Stimulated activated CD8-positive, alpha-beta memory T cell treated with anti-CD3 and anti-CD28 coated beads, Interleukin-4, amount 100 ng/mL, for 4 hours (primary cell): ENCODE measurements at places on chromosomes 5 and 9.

GRCh38 chr9:136975644-136976043 is 1.7 kb upstream of the PTGDS start:
- DNase-seq: no peak

- no peak for DNase-seq
Observed at GRCh38 chr5:137995749-137996128, 37.1 kb downstream of the FAM13B start.

DNA sequence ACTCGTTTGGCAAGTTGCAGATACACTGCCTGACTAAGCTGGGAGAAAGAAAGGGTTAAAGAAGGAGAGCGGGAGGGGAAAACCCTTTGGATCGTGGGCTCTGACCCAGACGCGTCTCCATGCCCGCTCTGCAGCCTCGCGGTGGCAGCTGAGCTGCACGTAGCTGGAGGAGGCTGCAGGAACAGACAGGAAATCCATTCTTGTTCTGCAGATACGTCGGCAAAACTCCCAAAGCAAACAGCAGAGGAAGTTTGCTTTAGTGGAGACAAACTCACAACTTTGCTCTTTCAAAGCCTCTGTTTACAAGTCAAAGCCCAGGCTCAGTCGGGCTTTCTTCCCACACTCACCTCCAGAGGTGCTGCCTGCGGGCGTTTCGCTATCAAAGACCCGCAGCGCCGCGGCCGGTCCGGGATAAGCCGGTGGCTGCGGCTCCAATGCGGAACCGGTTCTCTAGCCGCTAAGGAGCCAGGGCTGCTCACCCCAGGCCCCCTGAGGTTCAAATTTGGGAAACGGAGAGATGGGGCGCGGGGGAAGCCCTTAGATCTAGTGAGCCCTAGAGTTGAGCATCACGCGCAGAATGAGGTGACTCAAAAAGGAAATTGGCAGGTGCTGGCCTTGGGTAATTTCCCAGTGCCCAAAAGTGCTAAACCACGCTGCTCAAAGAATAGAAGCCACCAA is 60.7 kb downstream of the MAT2B start:
- no peak for DNase-seq

GRCh38 chr5:142716963-142717362 is 31.1 kb upstream of the FGF1 start:
- DNase-seq: peak; percentile 12

GRCh38 chr5:36880761-36881160 is 4.2 kb downstream of the NIPBL start:
- DNase-seq: no peak

- no peak for DNase-seq
Observed at GRCh38 chr5:22079566-22079965, 773.6 kb downstream of the CDH12 start.

GRCh38 chr9:128097543-128098296 is 29.7 kb downstream of the SLC25A25 start:
- DNase-seq: no peak

GRCh38 chr5:149007174-149007573 is 55.7 kb downstream of the SH3TC2 start:
- no peak for DNase-seq

DNA sequence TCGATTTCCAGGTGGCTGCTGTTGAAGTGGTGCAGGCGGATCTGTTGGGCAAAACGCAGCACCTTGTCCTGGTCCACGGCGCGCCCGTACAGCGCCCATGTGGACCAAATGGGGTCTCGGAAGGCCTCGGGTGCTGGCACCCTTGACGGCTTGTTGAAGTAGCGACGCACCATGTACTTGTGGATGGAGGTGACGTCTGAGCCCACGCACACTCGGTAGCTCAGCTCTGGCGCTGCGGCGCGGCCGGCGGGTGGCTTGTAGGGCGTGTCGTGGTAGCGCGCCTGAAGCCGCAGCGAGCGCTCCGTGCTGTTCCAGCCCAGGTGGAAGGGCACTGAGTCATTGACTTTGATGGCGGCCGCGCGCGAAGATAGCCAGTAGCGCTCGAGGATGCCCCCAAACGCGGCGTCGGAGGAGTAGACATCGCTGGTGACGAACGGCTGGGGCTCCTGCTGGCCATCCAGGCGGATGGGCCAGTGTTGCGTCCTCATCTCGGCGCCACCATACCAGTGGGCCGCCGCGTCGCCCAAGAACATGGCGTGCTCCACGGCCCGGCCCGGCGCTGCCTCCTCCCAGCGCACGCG is 4.7 kb downstream of the MYORG start:
- DNase-seq: no peak

DNA sequence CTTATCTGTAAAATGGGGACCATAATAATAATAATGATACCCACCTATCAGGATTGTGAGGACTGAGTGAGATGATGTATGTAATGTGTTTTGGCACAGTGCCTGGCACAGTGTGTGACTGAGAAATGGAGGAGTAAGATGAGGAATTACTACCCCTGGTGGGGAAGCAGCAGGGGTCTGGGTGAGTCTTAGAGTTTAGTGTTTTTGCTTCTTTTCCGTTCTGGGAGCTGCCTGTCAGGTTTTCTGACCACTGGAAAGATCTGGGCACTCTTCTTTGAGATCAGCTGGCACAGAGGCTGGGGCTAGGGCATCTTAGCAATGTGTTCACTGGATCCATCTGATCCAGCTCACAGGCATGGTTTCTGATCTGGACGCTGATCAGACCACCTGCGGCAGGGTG is 8.5 kb downstream of the LCP2 start:
- no peak for DNase-seq

DNA sequence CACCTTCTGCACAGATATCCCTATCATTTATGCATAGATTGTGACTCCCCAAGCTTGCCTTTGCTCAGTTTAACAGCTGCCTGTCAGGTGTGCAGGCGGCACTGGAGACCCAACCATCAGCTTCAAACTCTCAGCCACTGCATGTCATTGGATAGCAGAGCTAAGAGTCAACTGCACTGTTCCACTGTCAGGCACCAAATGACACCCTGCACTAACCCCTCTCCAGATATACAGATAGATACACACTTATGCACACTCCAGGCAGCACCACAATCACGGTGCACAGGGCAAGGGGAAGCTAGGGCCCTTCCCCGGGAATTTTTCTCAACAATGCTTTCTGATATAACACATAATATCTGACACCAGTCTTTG is 142.3 kb downstream of the BNC2 start:
- DNase-seq: no peak

- no peak for DNase-seq
Observed at GRCh38 chr9:81687521-81688261, 1.7 kb downstream of the TLE1 start.

- DNase-seq: no peak
Observed at GRCh38 chr5:177426566-177427210, at the start of gene GRK6. GRK6 (plus strand) TSS chr5:177426676; CDS start chr5:177426846, 170 bp downstream.

GRCh38 chr9:125484350-125485282 is 222.4 kb downstream of the MAPKAP1 start:
- DNase-seq: no peak

DNA sequence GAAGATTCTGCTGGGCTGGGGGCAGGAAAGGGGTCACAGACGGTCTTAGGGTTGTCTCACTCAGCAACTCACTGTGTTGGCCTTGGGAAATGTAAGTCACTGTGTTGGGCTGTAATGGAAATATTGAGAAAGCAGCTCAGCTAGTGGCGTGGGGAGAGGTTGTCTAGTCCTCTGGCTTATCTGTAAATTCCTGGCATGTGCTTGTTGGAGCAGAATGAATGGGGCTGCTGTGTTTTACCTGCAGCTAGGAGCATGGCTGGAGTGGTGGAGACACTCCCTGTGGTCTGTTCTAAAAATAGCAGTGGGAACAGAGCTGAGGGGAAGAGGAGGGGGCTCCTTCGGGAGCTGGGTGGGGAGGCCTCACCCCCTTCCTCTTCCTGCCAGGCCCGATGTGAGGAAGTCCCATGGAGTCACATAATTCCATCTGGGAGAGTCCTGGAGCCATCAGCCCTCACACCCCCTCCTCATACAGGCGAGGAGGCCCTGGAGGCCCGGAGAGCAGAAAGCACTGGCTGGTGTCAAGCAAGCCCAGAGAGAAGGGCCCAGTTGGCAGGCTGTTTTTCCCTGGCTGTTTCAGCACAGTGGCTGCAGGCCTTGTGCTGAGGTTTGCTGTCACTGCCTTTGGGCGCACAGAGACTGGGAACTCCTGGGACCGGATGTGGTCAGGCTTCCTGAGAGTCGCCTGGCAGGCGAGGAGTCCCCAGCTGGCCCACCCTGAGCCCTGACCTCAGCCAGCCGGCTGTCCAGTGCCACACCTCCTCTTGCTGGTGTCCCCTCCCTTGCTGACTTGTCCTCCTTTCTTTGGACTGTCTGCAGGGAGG is 84.9 kb downstream of the RGS3 start:
- DNase-seq: no peak

DNA sequence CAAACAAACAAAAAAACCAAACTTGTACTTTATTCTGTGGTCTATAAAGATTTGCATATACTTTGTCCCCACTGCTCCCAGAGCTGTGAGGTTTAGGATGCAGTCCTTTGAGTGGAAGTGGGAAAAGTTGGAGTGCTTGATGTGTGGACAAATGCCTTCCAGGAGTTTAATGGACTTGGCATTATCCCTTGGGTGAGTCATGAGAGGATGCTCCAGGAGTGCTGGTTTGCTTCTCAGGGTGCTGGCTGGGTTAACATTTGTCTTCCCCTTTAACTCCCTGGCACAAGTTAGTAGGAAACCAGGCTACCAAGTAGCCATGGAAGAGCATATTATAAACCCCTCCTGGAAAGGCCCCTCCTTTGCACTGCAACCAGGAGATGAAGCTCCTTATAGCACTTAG is 417.4 kb upstream of the RIOK2 start:
- DNase-seq: no peak

GRCh38 chr9:3585606-3586005 is 59.8 kb upstream of the RFX3 start:
- DNase-seq: no peak

- no peak for DNase-seq
Observed at GRCh38 chr9:114434878-114435311, 47.1 kb upstream of the AKNA start.

DNA sequence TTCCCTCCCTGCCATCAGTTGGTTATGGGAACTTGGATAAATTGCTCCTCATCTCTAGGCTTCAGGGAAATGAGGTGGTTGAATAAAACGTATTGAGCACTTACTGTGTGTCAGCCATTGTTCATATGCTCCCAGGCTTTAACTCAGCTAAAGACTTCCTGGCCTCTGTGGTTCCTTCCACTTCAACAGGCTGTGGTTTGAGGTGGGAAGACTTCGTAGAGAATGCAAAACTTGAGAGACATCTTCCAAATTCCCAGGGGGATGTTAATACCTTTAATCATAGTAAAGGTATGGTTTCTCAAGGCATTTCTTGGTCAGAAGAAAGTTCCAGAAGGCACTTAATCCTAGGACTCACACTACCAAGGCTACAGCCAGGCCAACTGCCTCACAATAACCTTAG is 1.5 kb upstream of the GPX3 start:
- no peak for DNase-seq

DNA sequence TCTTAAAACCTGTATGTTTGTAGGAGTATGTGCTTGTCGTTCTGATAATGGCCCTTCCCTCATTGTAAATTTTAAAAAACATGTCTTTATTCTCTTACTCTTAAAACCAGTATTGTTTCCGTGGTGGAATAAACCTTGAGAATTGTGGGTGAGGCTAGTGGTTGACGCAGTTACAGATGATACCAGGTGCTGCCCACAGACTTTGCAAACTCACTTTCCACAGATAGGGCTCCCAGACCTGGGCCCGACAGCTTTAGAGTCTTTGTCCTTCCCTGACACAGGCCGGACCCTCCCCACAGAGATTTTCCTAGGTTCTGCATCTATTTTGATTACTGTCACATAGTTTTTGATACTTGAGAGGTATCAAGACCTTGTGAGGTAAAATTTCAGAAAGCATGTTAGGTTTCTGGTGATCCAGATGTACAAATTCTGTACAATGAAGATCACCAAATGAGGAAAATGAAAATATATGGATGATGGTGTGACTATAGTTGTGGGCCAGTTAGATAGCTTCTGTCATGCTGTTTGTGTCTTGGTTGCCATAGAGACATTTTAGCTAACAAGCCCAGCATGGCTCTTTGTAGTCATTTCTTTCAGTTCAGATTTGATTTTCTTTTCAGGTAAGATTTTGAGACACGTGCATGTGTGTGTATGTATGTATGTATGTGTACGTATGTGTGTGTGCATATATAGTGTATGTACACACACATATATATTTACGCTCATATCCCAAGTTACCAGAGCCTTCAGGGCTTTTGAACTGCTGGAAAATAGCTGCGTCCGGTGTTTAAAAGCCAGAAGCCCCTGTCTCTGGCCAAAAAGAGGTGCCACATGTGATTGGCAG is 33.8 kb downstream of the DMRT1 start:
- no peak for DNase-seq

GRCh38 chr9:110835404-110835803 is 166.8 kb downstream of the MUSK start:
- DNase-seq: no peak

DNA sequence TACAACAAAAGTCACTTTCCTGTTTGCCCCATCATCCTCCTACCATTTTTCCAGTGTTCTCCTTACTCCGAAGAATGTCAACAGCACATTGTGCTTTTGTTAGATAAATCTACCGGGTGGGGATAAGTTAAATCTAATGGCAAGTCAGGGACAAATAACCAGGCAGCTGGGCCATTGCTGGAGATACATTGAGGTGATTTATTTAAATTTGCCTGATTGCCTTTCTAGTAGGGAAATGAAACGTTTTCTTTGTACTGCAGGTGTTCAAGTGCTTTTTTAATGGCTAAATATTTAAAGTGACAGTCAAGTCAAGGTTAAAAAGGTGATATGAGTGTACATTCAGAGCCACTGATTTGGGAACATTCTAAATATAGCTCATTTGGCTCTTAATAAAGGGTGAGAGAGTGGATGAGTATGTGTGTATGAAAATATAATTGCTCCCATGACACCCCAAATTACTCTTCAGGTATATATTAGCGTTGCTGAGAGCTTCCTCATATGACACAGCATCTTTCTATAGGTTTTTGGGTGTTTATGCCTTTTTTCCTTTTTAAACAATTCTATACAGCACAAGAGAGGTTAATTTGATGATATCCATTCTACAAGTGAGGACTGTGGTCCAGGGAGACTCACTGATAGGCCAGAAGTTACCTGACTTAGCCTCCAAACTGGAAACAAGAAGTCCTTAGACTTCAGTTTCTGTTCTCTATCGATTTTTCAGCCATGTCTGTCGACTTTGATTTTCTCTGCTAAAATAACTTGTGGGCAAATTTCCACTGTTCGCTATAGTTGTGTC is 51.9 kb downstream of the DMRT2 start:
- no peak for DNase-seq

DNA sequence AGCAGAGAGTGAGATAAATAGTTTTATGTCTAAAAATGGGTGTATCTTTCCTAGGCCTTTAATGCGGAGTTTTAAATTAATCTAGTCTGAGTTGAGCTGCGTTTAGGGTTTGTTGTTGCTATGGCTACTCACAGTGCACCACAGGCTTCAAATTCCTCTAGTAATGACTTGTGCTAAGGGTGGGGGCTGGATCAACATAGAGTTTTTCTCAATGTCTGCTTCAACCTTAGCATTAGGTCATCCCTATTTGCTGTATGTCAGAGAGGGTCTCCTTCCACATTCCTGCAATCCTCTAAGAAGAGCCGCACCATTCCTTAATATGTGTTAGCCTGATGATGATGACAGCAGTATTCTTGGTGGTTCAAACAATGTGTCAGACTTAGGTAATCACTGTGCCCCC is 465.6 kb upstream of the KIF2A start:
- no peak for DNase-seq
